GM12892 (cell line): ENCODE measurements at places on chromosomes 2 and 18.

GRCh38 chr2:218397463-218397819, 2.2 kb upstream of the CTDSP1 start:
- DNase-seq: no peak

- no peak for DNase-seq
These were observed 281.0 kb downstream of the PRKCE start for GRCh38 chr2:45932278-45932975.

DNA sequence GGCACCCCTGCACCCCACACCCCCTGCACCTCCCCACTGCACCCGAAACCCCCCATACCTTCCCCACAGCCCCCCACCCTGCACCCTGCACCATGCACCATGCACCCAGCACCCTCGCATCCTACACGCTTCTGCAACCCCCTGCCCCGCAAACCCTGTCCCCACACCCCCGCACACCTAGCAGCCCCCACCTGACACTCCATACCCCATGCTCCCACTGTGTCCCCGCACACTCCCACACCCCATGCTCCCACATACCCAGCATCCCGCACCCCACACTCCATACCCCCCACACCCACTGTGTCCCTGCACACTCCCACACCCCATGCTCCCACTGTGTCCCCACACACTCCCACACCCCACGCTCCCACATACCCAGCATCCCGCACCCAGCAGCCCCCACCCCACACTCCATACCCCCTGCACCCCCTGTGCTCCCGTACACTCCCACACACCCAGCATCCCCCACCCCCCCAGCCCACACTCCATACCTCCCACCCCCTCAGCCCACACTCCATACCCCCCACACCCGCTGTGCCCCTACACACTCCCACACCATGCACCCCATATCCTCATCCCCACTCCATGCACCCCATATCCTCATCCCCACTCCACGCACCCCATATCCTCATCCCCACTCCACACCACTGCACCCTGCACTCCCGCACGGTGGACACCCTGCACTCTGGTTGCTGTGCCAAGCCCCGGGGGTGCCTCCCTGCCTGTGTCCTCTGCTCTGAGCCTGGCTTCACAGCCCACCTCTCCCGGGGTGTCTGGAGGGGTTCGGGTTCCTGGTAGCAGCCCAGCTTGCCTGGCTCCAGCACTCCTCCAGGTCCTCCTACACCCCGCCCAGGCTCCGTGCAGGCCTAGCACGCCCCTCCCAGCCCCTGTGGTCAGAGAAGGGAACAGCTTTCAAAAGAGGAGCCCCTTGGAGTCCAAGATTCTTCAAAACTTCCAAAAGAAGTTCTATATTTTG, 93.9 kb upstream of the CTDP1 start:
- no peak for DNase-seq

DNA sequence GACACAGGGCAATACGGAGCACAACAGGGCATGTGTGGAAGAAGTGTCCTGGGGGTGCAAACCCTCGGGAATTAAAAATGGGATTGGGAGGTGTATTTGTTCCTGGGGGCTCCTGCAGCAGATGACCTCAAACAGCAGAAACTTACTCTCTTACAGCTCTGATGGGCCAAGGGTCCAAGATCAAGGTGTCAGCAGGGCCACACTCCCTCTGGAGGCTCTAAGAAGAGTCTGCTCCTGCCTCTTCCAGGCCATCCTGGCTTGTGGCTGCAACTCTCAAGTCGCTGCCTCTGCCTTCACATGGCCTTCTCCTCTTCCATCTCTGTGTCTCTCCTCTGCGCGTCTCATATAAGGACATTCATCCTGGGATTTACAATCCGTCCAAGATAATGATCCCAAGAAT, 12.4 kb upstream of the SPATA3 start:
- DNase-seq: no peak
